ENCODE measurements at places on chromosomes 5 and 9.

GRCh38 chr5:124524552-124525232 lies 221.7 kb downstream of the ZNF608 start:
- DNase-seq, result no peak

DNA sequence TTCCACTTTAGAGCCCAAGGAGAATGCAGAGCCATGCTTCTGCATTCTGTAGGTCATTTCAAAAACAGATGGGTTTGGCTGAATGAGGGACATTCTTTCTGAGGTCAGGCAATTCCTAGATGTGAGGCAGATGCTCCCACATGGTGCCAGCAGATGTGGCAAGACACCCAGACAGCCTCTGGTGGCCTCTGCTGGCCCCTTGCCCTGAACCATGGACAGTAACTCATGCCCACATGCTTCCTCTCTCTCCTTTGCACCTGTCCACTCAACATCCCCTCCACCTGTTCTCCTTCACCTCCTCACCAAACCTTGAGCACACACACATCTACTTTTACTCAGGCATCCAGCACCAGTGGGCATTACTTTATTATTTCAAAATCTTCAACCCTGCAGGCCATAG lies 252.3 kb downstream of the DNAH5 start:
- DNase-seq, result no peak

DNA sequence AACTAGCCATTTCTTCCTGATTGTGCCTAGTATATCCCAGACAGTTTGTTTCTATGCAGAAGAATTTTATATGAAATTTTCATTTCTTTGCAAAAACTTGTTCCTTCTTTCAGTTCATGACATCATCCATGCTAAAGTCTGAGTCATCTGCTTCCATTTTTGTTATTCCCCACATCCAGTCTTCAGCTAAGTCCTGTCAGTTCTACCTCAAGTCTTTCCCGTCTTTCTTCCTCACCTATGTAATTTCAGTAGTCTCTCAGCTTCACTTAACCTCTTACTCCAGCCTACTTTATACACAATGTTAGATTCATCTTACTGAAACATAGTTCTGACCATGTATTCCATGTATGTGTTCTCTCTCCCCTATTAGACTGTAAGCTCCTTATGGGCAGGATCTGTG lies 39.1 kb downstream of the G3BP1 start:
- DNase-seq, result no peak

- no peak for DNase-seq
Observed at GRCh38 chr5:174789596-174789995, 65.2 kb downstream of the MSX2 start.

GRCh38 chr9:6611865-6612264 lies 33.7 kb downstream of the GLDC start:
- DNase-seq, result no peak

- no peak for DNase-seq
Observed at GRCh38 chr5:52771343-52772039, 16.2 kb upstream of the ITGA1 start.

GRCh38 chr9:2599896-2600295 lies 21.7 kb upstream of the VLDLR start:
- DNase-seq, result no peak

GRCh38 chr5:146111409-146111808 lies 6.0 kb upstream of the PLAC8L1 start:
- no peak for DNase-seq

DNA sequence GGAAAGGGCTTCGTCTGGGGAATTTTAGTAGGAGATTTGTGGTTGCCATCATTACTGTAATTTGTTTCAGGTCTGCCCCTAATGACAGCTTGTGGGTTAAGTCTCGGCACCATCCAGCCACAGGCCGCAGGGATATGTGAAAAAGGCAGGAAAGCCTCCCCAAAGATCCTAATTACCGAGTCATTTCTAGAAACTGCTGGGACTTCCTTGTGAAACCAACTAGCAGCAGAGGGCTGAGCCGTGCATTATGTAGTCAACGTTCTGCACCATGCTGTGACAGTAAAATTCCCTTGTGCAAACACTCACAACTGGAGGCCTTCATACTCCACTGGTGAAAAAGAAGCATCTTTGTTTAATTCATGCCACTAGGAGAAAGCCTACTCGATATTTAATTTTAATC lies 230.3 kb downstream of the MPDZ start:
- DNase-seq, result no peak

- no peak for DNase-seq
Observed at GRCh38 chr9:115367780-115368525, 250.0 kb upstream of the TNC start.

DNA sequence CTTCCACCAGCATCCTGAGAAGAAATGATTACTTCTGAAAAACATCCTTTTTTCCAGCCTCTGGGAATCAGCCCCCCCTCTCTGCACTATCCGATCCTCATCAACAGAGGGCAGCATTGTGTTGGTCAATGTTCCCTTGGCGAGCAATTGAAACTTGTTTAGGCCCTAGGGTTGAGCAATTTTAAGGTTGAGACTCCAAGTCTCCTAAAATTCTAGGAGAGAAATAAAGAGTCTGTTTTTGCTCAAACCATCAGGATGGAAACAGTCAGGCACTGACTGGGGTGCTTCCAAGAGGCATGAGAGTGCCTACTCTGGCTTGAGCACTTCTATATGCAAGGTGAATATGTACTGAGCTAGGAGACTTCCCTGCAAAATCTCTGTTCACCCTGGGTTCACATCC lies 12.4 kb upstream of the CYFIP2 start:
- DNase-seq, result peak; percentile 13

DNA sequence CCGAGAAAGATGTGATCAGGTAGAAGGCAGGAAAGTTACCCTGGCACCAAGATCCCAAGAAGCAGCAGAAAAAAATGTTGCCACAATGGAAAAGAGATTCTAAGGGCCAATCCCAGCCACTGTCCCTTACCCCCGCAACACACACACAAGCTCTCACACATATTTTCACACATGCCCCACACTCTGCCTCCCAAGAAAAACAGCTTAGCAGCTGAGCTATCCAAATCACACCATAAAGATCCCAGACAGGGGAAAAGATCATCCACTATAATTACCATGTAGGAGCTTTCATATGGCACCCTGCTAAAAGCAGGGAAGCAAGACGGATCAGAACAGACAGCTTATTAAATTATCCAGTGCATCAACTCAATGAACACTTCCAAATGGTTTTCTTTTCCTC lies 143.4 kb downstream of the FAM114A2 start:
- no peak for DNase-seq

GRCh38 chr5:2133080-2133479 lies 250.4 kb upstream of the IRX4 start:
- DNase-seq, result no peak

DNA sequence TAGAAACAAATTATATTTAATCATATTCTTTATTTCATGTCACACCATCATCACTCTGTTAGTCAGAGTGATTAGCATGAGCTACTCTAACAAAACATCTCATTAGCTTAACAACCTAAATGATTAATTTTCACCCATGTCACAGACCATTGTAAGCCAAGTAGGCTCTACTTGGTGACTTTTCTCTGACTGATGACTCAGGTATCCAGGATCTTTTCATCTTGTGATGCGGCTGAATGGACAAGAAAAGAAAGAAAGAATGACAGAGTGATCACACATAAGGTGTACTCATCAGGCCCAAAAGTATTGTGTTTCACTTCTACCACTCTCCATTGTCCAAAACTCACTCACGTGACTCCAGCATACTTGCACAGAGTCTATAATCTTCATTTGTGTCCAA lies 299.3 kb downstream of the ANXA1 start:
- no peak for DNase-seq

DNA sequence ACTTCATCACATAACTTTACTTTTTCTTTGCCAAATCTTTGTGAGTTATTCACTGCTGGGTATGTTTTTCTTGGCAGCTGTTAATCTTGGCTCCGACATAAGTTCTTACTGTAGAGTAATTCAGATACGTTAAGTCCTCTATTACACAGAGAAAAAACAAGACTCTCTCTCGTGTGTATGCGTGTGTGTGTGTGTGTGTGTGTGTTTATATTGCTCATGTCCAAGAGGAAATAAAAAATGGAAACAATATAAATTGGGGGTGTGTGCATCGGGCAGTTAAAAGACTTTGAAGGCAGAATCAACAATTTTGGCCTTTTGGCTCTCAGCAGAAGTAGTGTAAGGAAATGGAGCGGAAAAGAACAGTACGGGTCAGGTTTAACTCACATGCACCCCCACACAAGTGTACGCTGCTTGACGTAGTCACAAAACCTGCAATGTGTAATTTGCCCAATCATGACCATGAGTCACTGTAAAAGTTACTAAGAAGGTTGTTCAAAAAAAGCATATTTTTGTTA lies 67.2 kb upstream of the IFNE start:
- peak; percentile 98 for DNase-seq

DNA sequence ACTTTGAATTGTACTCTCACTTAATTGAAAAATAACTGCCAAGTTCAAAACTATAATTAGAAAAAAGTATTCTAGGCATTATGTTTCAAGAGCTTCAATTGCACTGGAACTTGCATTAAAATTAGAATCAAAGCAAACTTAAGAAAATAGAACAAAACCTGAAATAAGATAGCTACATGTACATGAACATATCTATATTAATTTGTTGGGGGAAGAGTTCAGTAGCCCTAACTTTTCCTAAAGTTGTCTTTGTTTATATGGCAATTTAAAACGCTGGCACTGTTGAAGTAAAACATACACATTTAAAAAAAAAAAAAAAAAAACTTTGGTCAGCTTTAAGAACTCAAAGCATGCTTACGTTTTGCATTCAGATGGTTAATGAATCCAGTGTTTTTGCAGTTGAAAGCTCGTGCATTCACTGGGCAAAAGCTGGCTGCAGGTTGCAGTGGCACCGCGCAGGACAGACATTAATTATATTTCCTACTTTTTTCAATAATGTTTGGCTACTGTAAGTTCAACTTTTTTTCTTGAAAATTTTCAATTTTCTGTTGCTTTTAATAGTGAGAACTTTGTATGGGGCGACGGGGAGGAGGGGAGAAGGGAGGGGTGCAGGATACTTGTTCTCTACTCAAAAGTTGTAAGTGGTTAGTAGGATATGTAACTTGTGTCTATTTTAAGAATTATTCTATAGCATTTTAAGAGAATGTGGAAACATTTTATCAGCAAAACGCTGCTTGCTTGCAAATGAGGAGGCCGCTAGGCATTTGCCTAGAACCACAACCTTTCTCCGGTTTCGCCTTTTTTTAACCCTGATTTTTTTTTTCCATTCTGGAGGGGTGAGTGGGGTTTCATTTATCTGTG lies 3.9 kb downstream of the NR2F1 start:
- DNase-seq, result no peak

GRCh38 chr9:137316012-137316981 lies 14.2 kb upstream of the NRARP start:
- no peak for DNase-seq

- DNase-seq, result no peak
Observed at GRCh38 chr5:38166832-38167231, 91.5 kb upstream of the EGFLAM start.

DNA sequence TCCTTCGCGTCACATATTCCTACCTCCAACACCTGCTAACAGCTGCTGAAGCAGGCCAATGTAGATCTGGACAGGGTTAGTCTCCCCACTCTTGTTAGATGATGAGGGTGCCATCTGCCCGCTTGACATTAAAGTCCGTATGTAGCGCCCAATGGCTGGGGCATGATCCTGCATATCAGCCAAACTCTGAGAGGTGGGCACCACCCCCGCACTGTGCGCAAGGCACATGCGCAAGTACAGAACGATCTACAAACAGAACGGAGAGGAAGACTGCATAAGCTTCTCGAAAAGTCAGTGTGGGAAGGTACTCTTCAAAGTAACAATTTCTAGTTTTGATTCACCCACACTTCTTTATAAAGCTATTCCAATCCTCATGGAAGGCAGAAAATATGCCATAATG lies 69.8 kb downstream of the ECPAS start:
- DNase-seq, result no peak

- no peak for DNase-seq
Observed at GRCh38 chr5:448766-449090, 5.8 kb downstream of the EXOC3 start.

DNA sequence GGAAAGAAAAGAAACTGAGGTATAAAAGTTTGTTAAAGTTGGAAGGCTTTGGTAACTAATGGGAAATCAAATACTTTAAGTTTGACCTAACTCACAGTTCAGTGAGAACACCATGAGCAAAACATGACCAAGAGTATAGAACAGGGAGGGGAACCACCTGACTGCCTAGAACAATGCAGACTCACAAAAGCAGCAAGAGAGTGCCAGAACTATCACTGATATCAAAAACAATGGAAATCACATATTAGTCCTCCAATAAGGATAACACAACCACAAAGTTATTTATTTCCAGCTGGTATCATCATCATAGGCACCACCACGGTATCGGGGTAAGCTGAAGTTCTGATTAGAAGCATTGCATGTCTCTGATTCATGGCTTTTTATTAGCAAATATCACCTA lies 77.5 kb downstream of the TRPM6 start:
- DNase-seq, result no peak

DNA sequence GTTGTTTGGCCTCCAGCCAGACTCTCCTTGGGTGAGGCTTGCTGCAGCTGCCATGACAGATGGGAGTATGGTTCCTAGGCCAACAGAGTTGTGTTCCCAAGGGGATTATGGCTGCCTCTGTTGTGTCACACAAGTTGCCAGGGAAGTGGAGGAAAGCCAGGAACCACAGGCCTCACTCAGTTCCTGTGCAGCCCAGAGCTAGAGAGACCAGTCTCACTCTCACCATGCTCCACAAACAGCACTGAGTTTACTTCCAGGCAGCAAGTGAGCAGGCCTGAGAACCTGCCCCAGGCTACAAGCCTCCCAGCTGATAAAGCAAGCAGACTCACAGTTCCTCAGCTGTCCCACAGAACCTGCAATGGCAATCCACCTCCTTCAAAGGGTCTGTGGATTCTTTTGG lies 273.6 kb upstream of the TAS2R1 start:
- DNase-seq, result peak; percentile 76

DNA sequence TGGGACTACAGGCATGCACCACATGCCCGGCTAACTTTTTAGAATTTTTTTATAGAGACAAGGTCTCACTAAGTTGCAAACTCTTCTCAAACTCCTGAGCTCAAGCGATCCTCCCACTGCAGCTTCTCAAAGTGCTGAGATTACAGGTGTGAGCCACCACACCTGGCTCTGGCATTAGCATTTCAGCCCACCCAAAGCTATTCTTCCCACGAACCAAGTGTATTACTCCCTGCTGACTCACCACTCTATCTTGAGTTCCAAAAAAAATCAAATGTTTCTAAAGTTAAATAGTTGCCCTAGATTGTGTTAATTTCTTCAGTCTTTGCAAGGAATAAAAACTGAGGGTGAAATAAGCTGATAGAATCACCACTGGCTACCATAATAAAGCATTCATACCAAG lies 205.5 kb downstream of the ARRDC3 start:
- no peak for DNase-seq
